NK-92 treated with Interleukin-12 subunit alpha and Interleukin-12 subunit beta, amount 100 ng/mL, for 24 hours (cell line): ENCODE measurements at places on chromosomes 6 and 20.

DNA sequence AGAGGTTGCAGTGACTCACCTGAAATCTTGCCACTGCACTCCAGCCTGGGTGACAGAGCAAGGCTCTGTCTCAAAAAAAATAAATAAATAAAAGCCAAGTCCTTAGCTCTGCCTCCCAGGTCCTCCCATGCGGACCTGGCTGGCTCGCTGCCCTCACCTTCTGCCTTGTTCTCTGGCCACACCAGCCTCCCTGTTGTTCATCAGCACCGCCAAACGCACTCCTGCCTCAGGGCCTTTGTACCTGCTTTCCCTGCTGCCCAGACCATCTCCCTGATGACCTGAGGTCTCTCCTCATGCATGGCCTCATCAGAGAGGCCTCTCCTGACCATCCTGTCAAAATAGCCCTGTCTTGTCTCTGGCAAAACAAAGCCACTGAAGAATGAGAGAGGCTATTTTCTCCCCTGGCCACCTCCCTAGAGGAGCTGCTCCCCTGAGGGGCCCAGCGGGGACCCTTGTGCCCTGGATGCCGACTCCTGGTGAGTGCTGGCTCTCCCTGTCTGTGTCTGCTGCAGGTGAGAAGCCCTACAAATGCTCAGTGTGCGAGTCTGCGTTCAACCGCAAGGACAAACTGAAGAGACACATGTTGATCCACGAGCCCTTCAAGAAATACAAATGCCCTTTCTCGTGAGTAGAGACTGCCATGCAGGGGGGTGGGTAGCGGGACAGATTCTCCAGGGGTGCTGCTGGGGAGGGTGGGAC is 22.6 kb upstream of the CHMP4B start:
- DNase-seq, result no peak

GRCh38 chr20:40470445-40471260 is 218.4 kb downstream of the MAFB start:
- no peak for DNase-seq

GRCh38 chr20:62924442-62925075 is 1.7 kb downstream of the DIDO1 start:
- no peak for DNase-seq

DNA sequence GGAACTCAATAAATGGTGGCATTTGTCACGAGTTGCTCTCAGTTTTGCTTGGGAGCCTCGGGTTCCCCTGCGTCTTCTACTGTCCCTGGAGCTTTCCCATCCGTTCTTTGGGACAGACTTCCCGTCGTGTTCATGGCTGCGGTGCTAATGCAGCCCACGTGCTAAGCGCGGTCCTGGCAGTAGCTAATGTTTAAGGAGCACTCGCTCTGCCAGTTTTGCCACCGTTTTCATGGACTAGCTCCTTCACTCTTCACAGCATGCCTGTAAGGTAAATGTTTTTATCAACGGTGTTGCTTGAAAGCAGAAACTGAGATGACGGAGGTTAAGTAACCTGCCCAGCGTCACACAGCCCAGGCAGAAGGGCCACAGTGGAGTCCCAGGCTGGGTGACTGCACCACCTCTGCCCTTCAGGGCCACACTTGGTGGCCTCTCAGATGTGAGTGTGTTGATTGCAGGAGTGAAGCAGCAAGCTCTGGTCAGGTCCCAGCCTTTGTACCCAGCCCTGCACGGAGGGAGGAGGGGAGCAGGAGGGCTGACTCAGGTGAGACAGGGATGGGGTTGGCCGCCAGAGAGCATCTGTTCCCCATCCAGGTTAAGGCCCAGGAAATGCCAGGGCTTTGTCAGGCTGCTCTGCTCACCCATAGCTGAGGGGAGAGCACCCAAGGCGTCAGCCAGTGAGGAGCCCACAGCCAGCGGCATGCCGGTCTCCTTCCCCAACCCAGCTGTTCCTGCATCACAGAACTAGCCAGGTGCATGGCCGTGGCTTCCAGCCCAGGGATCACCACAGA is 181.8 kb downstream of the ZMYND8 start:
- DNase-seq, result no peak

DNA sequence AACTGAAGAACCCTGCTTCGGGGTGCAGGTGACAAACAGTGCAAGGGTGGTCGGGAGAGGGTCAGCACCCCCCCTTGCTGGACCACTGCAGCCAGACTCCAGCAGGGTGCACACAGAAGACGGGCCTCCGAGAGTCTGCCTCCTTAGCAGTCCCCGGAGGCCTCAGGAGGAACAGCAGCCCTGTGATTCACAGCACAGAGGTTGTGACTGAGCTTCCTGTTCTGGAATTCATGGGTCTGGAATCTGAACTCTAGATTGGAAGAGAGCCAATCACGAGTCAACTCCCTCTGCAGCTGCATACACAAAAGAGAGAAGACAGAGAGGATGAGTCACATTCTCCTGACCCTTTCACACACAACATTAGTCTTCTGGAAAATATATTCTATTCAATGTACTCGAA is 249.0 kb upstream of the OPRM1 start:
- DNase-seq, result no peak

DNA sequence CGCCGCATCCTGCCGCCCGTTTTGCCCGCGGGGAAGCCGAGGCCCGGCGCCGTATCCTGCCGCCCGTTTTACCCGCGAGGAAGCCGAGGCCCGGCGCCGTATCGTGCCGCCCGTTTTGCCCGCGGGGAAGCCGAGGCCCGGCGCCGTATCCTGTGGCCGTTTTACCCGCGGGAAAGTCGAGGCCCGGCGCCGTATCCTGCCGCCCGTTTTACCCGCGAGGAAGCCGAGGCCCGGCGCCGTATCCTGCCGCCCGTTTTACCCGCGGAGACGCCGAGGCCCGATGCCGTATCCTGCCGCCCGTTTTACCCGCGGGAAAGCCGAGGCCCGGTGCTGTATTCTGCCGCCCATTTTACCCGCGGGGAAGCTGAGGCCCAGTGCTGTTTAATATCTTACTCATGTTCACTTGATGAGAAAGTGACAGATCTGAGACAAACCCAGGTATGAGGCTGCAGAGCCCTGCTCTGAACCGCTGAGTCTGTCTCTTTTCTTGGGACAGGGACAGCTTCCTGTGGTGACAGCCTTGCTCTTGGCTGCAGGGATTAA is 129.4 kb downstream of the CDH26 start:
- DNase-seq, result no peak

- no peak for DNase-seq
Observed at GRCh38 chr6:142297996-142298753, 3.6 kb upstream of the ADGRG6 start.

DNA sequence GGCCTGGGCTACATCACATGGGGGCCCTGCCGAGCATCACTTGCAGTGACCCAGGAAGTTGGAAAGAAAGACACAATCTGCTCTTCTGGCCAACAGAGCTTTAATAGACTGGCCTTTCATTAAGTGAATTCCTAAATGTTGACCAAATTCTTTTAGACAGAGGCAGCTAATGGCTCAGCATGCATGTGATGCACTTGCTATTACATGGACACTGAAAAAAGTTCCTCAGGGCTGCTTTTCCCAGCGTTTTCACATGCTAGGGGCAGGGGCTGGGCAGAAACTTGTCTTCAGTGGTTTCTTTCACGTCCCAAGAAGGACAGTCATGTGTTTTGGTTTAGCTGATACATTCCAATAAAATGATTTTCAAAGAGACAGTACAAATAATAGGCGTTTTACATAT is 651.0 kb upstream of the SLC35B3 start:
- DNase-seq, result no peak

DNA sequence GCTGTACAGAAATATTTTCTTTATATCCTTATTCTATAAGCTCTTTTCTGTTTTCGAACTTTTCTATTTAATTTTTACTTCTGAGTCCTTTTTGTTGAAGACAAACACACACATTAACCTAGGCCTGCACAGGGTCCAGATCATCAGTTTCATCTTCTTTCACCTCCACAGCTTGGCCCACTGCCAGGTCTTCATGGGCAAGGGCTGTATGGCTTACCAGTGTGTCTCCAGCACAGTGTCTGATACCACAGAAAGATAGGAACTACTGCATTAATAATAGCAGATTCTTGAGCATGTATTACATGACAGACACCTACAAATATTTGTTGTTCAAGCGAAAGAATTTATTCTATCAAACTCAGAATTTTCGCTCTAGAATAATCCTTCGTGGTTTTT is 24.4 kb downstream of the QKI start:
- DNase-seq, result no peak

GRCh38 chr6:157798851-157799250 is 24.2 kb upstream of the SNX9 start:
- DNase-seq, result no peak

GRCh38 chr6:1087154-1087843 is 224.6 kb upstream of the FOXQ1 start:
- no peak for DNase-seq

DNA sequence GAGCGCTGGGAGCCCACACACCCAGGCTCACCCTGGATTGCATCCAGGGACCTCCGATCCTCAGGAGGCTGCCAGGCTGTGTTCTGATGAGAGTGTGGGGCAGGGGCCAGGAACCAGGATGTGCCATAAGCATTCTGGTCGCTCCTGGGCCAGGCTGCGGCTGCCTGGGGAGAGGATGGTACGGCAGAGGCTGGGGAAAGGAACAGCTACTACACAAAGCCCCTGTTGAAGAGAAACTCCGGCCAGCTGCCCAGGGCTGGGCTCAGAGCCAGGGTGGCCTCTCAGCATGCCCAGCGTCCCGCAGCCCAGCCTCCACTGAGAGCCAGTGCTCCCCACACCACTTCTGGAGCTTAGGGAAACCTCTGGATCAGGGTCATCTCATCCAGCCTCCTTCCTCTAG is 21.7 kb upstream of the OCSTAMP start:
- no peak for DNase-seq

DNA sequence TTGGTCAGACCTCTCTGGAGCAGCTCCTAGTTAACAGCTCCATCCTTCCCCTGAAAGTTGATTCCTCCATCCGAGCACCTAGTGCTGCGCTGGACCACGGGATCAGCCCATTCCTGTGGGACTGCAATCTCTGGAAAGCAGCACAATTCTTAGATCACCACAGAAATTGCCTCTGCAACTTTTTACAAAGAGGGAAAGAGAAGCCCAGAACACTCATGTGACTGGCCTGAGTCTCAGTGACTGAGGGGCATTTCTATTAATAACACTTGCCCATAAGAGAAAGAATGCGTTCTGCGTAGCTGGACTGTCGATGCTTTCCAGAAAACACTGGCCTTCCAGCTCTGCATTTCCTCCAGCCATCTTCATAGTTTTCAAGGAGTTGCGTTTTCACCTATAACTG is 18.3 kb downstream of the MPC1 start:
- DNase-seq, result no peak

DNA sequence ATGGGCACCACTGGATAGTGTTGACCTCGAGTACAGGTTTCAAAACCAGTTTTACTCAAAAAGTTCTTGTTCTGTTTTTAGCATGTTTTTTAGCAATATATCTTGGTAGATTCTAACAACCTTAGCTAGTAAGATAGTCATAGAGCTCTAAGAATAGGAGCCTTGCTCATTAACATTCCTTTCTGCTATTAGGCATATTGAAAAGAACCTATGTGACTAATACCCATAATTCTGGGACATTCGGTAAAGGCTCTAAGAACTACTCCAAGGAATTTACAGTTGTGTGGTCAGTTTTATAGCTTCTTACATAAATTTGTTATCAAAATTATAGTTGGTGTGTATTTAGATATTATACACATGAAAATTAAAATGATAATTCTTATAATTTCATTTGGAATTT is 11.6 kb downstream of the SLC9A8 start:
- DNase-seq, result no peak

GRCh38 chr6:113936093-113936934 is 34.6 kb downstream of the HDAC2 start:
- DNase-seq, result no peak

DNA sequence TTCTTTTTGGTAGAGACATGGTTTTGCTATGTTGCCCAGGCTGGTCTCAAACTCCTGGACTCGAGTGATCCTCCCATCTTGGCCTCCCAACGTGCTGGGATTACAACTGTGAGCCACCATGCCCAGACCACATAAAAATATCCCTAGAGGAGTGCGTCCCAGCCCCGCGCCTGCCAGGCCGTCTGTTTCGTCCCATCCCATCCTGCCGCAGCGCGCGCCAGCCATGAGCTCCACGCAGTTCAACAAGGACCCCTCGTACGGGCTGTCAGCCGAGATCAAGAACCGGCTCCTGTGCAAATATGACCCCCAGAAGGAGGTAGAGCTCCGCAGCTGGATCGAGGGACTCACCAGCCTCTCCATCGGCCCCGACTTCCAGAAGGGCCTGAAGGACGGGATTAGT is 16.6 kb upstream of the AMD1 start:
- DNase-seq, result no peak

DNA sequence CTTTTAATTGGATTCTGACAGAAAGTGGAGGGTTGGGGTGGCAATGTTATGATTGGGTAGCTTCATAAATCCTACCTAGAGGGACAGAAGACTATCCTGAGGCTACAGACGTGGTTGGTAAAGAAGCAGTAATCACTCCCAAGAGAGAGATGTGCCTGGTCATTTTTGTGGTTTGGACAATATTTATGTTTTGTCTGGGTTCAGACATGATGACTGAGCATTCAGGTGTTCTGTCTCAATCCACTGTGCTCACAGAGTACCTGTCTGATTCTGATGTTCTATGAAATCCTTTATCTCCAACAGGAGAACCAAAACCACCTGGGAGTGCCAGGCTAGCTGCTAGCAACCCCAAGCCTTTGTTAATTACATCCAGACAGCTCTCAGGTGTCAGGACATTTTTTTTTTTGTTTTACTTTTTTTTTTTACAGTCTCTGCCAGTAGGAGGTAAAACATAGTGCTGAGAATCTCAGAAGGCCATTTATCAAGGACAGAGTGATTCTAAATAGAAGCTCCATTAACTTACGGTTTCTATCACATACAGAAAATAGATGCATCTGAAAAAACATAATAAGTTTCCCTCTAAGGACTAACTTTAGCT is 1.6 kb upstream of the HLA-DQA1 start:
- DNase-seq, result no peak

DNA sequence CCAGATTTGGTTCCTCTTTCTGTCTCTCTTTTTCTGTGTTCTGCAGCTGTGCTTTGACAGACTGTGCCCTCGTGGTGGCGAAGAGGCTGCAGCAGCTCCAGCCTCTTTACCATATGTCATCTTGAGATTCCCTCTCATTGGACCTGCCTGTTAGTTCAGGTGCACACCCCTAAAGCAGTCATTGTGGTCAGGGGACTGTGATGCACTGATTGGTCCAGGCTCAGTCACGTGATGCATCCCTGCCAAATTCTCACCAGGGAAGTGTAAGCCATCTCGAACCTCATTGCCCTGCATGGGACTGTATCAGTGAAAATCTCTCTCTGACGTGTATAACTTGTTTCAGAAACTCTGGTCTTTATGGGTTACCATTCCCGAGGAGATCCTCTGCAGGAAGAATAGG is 160.3 kb downstream of the EYA2 start:
- no peak for DNase-seq

DNA sequence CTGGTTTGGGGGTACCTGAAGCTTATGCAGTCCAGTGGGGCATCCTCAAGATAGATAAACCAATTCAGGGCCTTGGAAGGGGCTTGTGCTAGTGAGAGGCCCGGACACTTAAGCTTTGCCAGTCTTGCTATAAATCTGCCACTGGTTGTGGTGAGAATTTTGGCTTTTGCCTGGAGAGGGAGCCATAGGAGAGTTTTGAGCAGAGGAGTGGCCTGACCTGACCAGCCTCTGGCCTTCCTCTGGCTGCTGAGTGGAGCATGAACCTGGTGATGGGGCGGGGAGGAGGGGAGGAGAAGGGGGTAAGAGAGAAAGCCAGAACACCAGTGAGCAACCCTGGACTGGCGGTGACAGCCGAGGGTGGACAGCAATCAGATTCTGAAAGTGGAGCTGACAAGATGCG is 7.1 kb downstream of the TMEM74B start:
- DNase-seq, result no peak

GRCh38 chr20:9981829-9982228 is 53.0 kb upstream of the ANKEF1 start:
- DNase-seq, result no peak

- no peak for DNase-seq
Observed at GRCh38 chr6:146154197-146154596, 125.3 kb downstream of the GRM1 start.
